ENCODE measurements at places on chromosomes 12 and 14. TPM values are rescaled to one million over a fixed set of nuclear protein-coding genes. Genes with fewer than 3 reads are reported as not detected.

The CLEC2A gene
- total RNA-seq, result not detected

The SIX6 gene
- total RNA-seq, result not detected

GRCh38 chr14:77544571-77544970, 46.0 kb upstream of the ISM2 start:
- no peaks in the 10 kb centered on the region for H3K27me3 ChIP-seq
- no peak for DNase-seq
- no peak overlapping the region for H3K4me3 ChIP-seq

DNA sequence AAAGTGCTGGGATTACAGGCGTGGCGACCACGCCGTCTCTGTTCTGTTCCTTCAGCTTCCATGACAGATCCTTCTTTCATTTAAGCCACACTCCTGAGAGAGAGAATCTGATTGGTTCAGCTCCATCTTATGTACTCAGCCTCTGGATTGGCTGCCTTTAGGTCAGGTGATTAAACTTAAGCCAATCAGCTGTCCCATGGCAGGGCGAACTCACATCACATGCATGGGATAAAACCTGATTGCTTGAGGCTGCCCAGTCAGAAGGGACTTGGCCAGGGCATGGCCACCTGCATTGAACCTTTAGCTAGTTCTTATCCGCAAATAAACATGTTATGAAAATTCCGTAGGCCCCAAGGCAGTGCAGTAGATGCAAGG, 274.2 kb downstream of the SUDS3 start:
- no peaks in the 10 kb centered on the region for H3K27me3 ChIP-seq
- DNase-seq, result no peak
- H3K4me3 ChIP-seq, result no peak overlapping the region
- no peaks in the 10 kb centered on the region for H3K4me1 ChIP-seq

DNA sequence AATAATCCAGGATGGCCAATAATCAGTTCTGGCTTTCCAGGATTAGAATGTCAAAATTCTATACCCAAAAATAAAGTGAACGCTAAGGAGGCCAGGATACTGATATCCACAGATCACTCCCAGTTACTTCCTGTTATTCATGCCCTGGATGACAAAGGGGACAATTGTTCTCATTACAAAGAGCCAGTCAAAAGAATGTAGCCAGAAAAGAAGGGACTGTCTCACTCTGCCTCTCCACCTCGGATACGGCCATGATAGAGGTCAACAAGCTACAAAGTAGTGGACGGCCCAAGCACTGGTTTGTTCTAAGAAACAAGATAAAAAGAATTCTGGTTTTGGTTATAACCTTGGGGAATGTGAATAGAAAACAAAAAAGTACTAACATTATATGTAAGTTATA, 116.1 kb upstream of the ATF7IP start:
- no peak for DNase-seq
- no peaks in the 10 kb centered on the region for H3K4me1 ChIP-seq
- H3K4me3 ChIP-seq, result no peak overlapping the region
- no peak overlapping the region for H3K27ac ChIP-seq
- no peaks in the 10 kb centered on the region for H3K36me3 ChIP-seq

GRCh38 chr14:54599966-54600716, 33.2 kb downstream of the SAMD4A start:
- no peak overlapping the region for H3K4me3 ChIP-seq
- H3K27ac ChIP-seq, result peak overlapping the region; percentile 46
- no peaks in the 10 kb centered on the region for H3K36me3 ChIP-seq

The CTSG gene
- total RNA-seq, result not detected

The WNT1 gene
- not detected for total RNA-seq

The HHIPL1 gene
- total RNA-seq, result 0.14 TPM

The AQP2 gene
- not detected for total RNA-seq

Data from cardiac muscle cell (in vitro differentiated cells and primary cell).